ENCODE measurements at places on chromosomes 4 and X.

DNA sequence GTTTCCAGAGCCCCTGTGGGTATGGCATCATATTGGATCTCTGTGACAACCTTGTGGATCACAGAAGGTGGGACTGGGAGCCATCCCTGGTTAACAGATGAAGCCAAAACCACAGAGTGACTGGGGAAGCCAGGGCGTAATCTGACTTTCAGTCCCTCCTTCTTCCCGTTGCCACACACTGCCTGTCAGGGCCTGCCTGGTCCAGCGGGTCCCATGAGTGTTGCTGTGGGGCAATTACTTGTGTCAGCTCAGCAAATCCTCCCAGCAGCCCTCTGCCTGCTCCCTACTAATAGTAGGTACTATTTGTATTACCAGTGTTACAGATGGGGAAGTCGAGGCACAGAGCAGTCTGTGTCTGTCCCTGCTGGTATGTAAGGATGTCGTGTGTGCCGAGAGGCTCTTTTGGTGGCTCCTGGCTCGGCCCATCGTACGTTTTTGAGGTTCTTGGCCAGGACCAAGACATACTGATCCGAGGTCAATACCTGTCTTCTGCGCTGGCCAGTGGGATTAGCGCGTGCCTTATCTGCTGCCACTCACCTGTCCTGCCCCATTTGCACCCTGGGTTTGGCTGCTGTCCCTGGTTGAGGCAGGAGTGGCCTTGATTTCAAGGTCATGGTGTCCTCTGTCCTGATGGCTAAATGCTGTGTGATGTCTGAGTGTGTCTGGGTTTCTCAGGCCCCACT is 5.7 kb downstream of the NSG1 start:
- DNase-seq, result no peak

DNA sequence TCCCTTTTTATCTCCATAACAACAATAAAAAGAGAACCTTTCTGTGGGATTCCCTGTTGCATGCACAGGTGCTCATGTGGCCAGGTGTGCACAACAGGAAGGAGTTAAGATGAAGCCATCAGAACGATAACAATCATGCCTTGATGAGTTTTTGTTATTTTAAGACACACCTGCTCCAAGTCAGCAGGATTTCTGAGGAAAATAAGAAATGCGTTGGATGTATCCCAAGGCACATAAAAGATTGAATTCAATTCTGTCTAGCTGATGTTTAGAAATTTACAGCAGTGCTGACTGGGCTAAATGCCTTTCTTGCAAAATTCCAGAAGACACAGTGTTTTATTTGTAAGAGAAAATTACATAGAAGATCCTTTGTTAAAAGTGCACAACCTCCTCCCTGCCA is 1678.2 kb downstream of the ARAP2 start:
- no peak for DNase-seq

DNA sequence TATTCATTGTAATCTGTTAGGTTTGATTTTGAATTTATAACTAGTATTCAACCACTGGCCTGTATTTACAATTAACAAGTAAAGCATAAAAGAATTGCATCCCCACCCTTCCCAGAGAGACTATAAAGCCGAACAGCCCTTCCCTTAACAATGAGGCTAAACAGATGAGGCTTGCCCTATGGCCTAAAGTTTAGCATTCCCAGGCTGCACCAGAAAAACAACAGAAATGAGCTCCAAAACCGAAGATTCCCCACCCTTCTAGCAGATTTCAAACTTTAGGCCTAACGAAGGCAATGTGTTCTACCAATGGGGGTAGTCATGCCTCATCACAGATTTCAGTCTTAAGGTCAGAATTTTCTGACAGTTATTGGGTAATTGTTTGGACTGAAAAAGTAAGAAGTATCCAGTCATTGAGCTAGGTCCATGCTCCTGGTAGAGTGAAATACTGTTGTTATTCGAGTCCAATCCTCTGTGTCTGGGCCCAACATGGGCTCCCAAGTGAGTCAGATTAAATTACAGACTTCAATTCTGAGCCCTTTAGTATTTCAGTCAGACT is 197.6 kb downstream of the ANTXR2 start:
- no peak for DNase-seq

DNA sequence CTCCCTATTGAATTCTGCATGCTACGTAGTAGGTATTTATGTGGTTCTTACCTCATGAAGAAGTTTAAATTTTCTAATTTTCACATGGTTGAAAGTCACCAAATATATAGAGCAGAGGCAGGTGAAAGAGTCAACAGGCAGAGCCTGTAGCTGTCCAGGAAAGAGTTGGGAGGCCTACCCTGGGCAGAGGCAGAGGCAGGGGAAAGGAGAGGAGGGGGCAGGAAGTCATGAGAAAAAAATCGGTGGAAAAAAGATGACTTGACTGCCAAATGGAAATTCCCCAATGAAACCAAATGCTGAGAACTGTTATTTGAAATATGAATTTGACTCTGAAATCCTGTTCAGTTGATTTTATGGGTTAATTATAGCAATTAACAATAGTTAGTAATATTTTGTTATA is 23.1 kb upstream of the GPR34 start:
- DNase-seq, result no peak

DNA sequence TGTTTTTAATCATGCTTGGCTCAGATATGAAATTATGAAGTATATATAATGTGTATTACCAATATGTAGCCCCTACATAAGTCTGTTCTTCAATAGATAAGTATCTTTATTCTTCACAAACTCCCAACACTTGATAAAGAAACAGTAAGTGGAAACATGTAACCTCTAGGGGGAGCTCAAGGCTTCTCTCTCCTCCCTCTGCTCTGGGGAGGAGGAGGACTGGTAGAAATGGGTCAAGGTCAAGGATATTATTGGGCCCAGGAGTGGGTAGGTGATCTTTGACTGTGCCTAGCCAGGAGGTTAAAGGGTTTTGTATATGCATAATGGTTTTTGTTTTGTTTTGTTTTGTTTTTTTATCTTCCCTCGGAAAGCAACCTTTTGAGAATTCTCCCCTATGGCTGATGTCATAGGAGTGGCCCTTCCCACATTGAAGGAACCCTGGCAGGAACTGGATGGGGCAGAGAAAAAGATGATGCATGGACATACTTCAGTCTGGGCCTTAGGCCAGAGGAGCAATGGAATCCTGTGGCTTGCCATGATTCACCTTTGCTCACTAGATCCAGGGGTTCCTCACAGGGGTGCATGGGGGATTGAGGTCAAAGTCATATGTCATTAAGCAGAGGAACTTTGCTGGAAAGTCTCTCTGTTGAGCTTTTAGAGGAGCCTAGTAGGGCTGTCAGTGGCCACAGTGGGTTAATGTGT is 460.3 kb downstream of the MID1IP1 start:
- DNase-seq, result no peak

GRCh38 chr4:99383833-99384392 is 31.4 kb upstream of the ADH1C start:
- DNase-seq, result no peak

DNA sequence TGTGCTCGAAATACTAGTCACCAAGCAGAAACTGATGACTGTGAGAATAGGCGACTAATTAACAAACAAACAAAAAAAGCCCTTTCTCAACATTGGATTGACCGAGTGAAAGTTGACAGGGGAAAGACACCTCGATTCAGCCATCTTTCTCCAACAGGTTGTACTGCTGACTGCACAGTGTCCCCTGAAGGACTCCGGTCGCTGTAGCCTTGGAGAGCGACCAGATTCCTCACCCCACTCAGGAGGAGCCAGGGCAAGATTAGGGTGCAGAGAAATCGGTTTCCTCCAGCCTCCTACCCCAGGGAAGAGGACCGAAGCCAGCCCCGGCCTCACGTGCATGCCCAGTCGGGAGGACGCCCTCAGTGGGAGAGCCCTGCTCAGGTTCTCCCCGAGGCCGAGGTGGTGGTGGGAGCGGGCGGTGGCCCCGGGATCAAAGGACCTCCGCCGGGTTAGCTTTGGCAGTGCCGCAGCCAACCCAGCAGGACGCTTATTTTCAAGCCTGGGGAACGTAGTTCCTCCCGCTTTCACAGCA is 1.1 kb upstream of the RAP1GDS1 start:
- peak; percentile 15 for DNase-seq

DNA sequence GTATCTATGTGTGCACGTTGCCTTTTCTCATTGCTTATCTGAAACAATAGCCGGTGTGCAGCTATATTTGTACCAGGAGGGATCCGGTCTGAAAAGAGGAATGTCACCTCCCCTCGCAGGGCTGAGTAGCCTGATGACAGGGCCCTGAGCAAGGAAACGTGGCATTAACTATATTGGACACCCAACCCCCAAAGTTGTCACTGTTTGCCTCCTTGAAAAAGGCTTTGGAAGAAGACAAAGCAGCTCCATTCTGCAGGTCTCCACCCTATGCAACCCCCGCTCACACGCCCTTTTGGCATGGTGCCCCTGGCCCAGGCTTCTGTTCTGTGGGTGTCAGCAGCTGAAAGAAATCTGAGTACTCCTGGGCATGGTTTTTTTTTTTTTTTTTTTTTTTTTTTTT is 8.2 kb downstream of the PRRG3 start:
- DNase-seq, result no peak

DNA sequence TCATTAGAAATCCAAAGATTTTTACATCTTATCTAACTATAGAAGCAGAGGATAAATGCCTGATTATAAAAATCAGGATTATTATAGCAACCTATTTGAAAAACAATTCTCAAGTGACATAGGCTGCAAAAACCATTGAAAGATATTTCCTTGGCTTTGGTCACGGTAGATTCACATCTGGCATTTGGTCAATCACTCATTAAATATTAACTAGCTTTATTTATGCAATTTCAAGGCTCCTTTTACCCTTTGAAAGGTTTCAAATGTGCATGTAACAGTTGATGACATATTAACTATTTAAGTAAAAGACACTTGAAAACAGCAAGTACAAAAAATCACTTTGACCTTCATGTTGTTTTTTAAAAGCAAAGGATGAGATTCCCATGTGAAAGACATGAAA is 98.1 kb downstream of the MMRN1 start:
- DNase-seq, result no peak

GRCh38 chr4:4880492-4880891 is 21.0 kb downstream of the MSX1 start:
- DNase-seq, result no peak

DNA sequence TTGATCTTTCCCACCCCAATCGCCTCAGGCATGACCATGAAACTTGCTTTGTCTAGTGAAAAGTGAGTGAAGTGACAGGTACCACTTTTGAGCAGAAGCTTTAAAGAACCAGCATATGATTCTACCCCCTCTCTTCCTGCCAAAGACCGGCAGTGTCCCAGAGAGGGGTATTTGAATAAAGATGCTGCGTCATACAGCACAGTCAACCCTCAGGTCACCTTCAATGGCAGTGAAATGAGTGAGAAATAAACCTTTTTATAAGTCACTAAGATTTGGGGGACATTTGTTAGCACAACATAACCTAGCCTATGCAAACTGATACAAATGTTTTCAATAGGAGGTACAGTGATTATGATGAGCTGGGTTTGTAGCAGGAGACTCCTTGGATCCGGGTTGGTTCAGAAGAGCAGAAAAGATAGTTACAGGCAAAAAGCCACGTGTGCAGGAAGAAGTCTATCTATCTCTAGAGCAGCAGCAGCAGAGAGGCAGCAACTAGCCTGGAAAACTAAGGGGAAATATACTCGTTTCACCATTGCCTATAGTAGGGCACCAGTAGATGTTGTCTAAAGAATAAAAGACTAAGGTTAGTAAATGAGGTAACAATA is 30.3 kb upstream of the SPRY1 start:
- DNase-seq, result no peak

DNA sequence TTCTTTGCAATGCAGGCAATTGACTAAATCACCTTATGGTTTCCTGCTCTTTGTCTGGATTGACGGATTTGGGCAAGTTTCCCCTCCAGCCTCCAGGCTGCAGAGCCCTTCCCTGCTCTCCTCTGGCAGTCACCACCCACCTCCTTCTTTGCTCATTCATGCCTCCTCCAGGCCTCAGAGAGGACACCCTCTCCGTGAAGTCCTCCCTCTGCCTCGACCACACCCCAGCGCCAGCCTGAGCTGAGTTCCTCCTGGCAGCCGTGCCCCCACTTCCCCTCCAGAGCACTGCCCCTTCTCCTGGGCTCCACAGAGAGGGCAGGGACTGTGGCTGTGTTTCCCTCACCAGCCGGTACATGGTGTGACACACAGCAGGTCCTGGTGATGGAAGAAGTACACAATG is 53.7 kb downstream of the DCTD start:
- no peak for DNase-seq

DNA sequence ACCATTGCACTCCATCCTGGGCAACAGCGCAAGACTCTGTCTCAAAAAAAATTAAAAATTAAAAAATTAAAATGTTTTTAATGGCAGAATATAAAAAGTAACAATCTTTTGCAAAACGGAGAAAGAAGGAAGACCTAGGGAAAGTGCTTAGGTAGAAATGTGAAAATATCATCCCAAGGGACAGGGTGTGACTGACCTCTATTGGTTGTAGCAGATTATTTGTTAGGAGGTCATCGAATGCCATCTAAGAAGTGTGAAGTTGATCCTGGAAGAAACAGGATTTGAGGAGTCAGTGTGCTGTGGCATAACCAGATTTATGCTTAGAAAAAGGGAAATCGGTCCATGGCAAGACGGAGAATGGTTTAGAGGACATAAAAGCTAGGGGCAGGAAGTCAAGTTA is 18.1 kb upstream of the C4orf36 start:
- DNase-seq, result no peak

GRCh38 chrX:71867680-71868079 is 43.0 kb upstream of the NHSL2 start:
- no peak for DNase-seq
